ENCODE measurements at places on chromosomes 2 and 18.

DNA sequence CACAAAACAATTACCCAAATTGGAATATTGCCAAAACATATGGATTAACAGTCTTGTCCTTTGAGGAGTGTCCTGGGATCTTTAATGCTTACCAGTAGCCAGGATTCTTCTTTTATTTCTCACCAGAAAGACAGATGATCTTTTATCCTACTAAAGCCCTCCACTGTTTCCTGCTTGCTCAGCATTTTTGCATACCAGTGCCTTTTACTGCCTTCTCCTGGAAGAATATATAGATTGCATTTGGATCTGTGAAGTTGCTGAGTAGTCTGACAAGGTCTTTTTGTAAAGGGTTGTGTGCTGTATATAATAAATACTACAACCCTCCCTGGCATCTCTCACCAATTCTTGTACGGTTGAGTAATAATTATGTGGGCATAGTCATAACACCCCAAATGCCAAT, 652.2 kb downstream of the LRRTM4 start:
- DNase-seq = no peak

DNA sequence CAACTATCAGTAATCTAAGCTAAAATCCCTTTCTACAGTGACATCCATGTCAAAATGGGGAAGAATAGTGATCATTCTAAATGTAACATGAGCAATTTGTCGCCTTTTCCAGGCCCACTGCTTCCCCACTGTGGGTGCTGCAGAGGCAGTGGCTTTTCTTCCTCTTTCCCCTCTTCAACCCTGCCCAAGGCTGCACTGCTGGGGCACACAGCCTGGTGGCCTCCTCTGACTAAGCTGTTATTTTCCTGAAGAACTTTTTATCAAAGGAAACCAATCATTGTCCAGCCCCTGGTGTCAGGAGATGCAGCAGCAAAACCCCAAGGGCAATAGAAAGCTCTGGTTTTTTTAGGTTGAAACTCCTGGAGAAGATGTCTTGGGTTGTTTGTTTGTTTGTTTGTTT, 117.6 kb upstream of the KLF7 start:
- DNase-seq = peak; percentile 24

DNA sequence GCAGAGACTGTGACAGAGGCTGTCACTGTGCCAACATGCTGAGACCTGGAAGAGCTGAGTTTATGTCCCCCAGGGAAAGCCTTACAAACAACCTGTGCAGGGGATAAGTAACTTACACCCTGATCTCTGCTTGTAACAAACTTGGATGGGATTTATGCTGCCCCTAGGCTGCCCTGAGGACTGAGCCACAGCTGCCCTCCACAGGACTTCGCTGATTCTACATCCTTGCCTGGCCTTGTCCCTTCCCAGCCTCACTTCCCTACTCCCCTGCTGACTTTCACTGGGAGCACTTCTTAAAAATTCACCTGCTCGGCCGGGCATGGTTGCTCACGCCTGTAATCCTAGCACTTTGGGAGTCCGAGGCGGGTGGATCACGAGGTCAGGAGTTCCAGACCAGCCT, 45.9 kb upstream of the ASAP2 start:
- no peak for DNase-seq

DNA sequence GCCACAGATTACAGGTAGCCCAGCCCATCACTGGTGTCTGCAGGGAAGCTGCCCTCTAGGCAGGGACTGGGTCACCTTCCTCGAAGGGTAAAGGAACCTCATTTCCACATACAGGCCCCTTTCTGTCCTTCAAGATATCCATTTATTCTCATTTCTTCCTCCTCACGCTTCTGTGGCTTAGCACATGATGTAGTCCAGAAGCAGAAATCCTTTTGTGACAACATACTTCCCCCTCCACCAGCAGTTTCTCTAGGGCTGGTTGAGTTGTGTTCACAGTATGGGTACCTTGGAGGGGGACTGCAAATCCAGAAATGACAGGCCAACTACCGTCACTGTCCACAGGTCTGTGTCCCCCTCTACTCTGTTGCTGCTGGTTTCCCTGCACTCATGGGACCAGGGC, 364.9 kb downstream of the ANAPC1 start:
- DNase-seq = no peak

- no peak for DNase-seq
Observed at GRCh38 chr18:60500960-60501359, 128.4 kb upstream of the MC4R start.

GRCh38 chr2:127715778-127716449, 14.6 kb downstream of the SFT2D3 start:
- DNase-seq = no peak

- peak; percentile 79 for DNase-seq
Observed at GRCh38 chr2:46257476-46257875, 39.7 kb upstream of the EPAS1 start.

DNA sequence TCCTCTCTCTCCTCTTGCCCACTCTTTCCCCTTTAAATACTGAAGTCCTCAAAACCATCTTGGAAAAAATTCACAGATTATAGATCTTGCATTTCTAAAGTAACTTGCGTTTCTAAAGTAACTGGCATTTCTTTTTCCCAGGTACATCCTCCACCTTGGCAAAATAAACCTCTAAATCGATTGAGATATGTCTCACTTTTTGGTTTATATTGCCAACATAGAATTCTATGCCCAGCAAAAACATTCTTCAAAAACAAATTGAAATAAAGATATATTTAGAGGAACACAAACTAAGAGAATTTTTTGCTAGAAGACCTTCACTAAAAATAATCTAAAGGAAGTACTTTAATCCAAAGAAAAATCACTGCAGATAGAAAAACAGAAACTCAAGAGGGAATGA, 122.5 kb upstream of the RBMS1 start:
- DNase-seq = peak; percentile 26

GRCh38 chr2:105294844-105295481, 34.6 kb downstream of the TGFBRAP1 start:
- DNase-seq = peak; percentile 55

DNA sequence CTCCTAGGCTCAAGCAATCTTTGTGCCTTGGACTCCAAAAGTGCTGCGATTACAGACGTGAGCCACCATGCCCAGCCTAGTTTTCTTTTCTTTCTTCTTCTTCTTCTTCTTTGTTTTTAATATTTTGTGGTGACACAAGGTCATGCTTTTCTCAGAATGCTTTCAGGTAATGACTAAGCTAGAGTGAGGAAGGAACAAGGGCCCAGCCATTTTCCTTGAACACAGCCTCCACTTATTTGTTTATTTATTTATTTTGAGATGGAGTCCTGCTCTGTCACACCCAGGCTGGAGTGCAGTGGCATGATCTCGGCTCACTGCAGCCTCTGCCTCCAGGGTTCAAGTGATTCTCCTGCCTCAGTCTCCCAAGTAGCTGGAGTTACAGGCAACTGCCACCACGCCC, 74.3 kb upstream of the ST3GAL5 start:
- DNase-seq = no peak

GRCh38 chr2:61411109-61411508, 59.8 kb downstream of the USP34 start:
- DNase-seq = no peak

DNA sequence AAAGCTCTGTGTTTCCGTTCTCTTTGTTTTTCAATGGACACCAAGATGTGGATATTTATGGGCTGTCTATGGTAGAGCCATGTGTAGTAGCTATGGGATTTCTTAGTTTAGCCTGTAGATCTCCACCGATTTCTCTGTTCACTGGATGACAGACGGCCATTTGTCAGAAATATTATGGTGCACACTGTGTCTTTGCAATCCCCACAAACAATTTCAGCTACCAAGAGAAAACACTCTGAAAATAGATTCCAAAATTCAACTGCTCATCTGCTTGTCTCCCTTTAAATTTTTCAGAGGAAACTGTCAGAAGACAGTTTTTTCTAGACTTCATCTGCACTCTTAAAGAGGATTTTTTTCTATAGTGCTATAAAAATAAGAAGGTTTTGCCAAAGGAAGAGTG, 166.8 kb downstream of the CD226 start:
- DNase-seq = no peak

DNA sequence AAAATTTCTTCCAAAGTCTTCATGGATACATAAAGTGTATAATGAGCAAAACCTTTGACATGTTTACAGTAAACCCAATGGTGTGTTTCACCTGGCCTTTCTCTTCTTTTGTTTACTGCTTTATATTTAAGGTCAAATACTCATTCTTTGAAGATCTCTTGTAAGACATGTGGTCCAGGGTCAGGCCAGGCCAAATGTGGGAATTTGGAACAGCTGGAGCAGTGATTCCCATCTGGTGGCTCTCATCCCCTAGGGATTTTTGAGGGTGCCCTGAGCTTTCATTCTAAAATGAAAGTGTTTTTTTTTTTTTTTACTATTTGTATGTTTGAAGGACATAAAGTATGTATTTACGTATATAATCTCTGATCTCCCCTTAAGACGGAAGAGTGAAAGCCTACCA, 13.8 kb upstream of the MGAT5 start:
- peak; percentile 62 for DNase-seq

DNA sequence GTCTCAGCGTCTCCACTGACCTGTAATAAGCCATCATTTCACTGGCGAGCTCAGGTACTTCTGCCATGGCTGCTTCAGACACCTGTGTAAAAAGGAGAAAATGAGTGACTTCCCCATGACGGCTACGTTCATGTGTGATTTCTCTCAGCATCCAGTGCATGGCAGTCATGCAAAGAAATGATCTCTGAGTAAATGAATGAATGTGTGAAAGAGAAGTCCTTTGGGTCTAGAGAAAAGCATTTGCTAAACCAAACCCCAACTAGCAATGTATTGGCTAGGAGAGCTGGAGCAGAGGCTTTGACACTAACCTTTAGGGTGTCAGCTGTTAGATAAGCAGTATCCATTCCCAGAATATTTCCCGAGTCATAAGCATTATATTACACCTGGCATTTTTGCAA, 417 bp downstream of the IL1B start:
- DNase-seq = peak; percentile 35

DNA sequence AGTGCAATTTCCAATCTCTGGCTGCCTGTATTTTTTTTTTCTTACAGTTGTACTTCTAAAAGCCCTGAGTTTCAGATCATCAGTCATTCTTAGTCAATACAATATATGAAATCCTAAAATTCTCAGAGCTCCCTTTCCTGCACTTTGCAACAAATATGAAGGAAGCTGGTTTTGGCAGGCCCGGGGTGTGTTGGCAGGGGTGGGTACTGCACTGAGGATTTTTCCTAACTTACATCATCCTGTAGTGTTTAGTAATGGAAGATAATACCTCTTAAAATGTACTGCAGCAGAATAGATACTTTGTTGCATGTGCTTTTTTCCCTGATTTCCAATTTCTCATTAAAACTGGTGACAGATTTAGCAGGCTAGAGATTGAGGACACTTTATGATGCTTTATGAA, 374.6 kb downstream of the PTH2R start:
- no peak for DNase-seq

GRCh38 chr2:110143982-110144381, 28.4 kb upstream of the MALL start:
- DNase-seq = no peak

- no peak for DNase-seq
Observed at GRCh38 chr2:201232467-201232815, 27.9 kb upstream of the CASP8 start.

DNA sequence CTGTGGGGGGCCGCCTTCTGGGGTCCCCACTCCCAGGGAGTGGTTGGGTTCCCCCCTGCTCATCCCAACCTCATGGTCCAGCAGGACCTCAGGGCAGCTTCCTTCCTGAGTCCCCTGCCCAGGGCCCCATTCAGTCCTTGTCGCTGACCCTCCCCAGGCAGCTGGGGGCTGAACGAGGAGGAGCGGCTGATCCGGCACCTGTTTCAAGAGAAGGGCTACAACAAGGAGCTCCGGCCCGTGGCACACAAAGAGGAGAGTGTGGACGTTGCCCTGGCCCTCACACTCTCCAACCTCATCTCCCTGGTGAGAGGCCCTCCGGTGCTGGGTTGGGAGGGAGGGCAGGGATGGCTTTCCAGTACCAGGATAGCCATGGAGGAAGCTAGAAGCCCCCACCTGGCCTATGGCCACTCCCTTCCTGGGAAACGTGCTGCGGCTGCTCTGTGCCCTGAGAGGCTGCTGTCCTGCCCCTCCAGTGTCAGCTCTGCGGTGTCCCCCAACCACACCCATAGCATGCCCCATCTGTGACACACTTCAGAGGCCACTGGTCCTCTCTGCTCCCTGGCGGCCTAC, 497 bp downstream of the CHRND start:
- DNase-seq = no peak

DNA sequence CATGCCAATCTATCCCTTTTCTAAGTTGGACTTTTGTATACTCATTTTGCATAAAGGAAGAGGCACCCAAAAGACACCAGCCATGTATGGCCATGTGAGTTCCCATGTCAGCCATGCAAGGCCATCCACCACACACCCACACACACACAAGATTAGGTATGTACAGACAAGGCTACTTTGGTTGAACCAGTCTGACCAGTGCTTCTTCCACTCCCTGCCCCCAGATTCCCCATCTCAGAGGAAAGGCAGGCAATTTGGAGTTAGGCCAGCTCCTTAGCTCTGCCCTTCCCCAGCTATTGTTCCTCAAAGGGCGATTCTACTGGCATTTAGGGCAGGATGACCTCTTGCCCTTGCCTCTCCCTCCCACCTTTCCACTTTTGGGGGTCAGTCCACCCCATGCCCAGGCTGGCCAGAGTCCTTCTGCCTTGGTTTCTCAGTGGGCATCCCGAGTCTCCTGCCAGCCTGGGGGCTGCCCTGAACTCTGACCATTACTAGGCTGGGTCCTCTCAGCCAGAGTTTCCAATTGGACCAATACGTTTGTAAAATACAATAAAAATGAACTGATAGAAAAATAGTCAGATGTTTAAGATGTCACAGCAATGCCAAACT, 101.1 kb downstream of the ZBTB7C start:
- DNase-seq = no peak

- DNase-seq = peak; percentile 52
Observed at GRCh38 chr2:213306316-213306942, 22.2 kb downstream of the SPAG16 start.

- DNase-seq = no peak
Observed at GRCh38 chr2:113979191-113980128, 89.6 kb downstream of the ACTR3 start.

- DNase-seq = no peak
Observed at GRCh38 chr18:46891742-46892214, 25.5 kb downstream of the PIAS2 start.
